ENCODE measurements at places on chromosomes 13 and 19. TPM values are rescaled to one million over a fixed set of nuclear protein-coding genes. Genes with fewer than 3 reads are reported as not detected.

DIS3 gene
- 41.7 TPM for total RNA-seq

ZNF708 gene
- total RNA-seq = 14.8 TPM

SIGLEC7 gene
- not detected for total RNA-seq

- peaks cover 21% of the 10 kb centered on the region for H3K4me1 ChIP-seq
- H3K27ac ChIP-seq = peak overlapping the region; percentile 34
- no peak for DNase-seq
Observed at GRCh38 chr13:110338441-110339101, 31.5 kb downstream of the COL4A2 start.

GRCh38 chr19:19670070-19670551 is 1.5 kb downstream of the ZNF101 start:
- H3K27ac ChIP-seq = peak overlapping the region; percentile 65
- H3K4me1 ChIP-seq = peaks cover 11% of the 10 kb centered on the region
- peak overlapping the region; percentile 86 for H3K4me3 ChIP-seq
- H3K27me3 ChIP-seq = no peaks in the 10 kb centered on the region
- no peak for DNase-seq
- peaks cover 5% of the 10 kb centered on the region for H3K36me3 ChIP-seq

Data from type B pancreatic cell (in vitro differentiated cells).